Panc1 (cell line): ENCODE measurements at places on chromosomes 2 and 18.

GRCh38 chr18:12041561-12041960 is 52.1 kb upstream of the ANKRD62 start:
- no peak for DNase-seq

DNA sequence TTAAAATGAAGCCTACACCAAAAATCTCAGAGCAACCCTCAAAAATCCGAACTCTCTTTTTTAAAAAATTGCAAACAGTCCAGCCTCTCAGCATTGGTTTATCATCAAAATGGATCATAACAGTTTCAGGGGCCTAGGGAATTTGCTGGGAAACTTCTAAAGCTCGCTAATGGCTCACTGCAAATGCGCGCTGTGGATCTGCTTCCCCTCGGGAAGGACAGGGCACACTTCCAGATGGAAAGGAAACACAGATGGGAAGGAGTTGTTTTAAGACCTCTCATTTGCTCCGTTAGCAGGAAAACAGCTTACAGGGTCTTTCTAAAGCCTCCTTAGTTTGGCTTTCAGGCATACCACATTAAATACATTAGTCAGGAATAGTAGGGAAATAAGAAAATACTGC is 27.2 kb downstream of the FECH start:
- DNase-seq = no peak

DNA sequence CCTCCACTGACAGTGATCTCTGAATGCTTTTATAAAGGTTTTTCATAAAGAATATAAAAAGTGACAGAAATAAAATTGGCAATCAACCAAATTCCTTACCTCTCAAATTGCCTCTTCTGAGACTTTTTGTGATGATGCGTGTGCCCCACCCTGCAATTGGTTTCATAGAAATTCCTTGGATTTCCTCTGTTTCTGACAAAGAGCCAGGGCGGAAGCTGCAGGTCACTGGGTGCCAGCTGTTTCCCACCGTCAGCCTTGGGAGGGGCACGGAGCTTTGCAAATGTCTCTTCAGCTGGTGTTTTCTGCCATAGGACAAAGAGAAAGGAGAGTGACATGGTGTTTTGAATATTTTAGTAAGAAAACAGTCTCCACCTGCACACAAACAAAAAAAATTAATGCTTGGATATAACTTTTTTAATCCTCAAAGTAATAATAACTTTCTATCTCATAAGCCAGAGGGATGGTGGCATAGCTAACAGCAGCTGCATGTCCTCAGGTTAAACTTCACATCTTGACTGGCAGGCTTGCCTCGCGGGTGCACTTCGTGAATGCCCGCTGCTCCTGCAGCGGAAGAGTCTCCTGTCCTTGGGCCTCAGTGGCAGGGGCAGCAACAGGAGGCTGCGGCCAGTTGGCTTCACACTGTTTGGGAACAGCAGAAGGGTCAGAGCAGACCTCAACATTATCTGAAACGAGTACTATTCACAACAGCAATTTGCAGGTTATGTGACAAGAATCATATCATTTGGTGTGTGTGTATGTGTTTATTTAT is 24.7 kb downstream of the AGAP1 start:
- no peak for DNase-seq

- DNase-seq = no peak
These were observed 87.3 kb upstream of the LDLRAD4 start for GRCh38 chr18:13131283-13131682.

- DNase-seq = no peak
These were observed 36.6 kb downstream of the TMEM177 start for GRCh38 chr2:119715409-119716283.

GRCh38 chr2:239600650-239601049 is 199.8 kb upstream of the HDAC4 start:
- no peak for DNase-seq

DNA sequence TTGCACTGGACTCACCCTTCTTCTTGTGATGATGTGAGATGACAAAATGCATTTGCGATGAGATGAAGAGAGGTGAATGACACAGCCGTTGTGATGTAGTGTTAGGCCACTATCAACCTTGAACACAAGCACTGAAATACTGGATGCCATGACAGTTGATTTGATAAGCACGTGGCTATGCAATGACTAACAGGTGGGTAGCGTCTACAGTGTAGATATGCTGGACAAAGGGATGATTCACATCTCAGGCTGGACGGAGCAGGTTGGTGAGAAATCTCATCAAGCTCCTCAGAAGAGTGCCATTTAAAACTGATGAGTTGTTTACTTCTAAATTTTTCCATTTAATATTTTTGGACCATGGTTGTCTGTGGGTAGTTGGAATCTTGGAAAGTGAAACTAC is 375.8 kb upstream of the LYPD1 start:
- DNase-seq = no peak

DNA sequence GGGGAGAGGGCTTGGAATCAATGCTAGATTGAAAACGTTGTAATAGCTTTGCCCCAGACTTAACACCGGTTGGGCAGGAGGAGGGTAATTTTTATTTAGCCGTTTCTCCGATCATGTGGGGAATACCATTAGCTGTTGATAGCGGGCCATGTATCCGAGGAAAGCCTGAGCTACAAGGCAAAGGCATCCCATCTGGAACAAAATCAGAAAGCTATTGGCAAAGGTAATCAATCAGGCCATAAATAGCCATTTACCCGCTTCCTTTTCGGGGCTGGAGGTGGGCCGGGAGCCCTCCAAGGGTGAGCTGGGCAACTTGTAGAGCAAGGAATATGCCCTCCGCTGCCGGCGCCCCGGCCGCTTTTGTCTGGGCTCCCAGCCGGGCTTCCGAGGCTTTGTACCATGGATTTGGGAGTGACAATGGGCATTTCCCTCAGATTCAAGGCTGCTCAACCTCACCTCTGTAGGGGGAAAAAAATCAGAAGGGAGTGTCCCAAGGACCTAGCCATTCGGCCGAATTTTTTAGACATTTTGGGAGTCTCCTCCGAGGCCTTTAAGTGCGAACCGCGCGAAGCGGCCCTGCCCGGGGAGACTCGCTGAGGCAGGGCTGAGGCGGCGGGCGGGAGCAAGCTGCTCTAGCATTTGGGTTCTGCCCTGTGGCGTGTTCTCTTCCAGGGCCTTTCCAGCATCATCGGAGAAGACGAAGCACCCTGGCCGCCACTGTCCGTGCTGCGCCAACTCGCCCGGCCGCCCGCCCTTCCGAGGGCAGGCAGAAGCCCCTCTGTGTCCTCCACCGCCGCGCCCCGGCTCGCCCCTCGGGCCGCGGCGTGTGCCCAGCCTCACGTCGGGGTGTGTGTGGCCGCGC is 1.1 kb upstream of the HOXD9 start:
- no peak for DNase-seq

DNA sequence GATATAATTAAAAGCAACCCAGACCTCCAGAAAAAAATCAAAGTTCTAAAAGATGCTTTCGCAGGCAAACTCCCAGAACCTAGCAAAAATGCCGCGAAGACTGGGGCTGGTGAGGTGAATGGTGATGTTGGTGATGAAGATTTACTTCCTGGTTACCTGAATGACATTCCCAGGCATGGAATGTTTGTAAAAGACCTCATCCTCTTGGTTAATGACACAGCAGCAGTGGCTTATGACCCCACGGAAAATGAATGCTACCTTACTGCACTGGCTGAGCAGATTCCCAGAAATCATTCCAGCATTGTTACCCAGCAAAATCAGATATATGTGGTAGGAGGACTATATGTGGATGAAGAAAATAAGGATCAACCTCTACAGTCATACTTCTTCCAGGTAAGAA is 994 bp downstream of the KLHL41 start:
- no peak for DNase-seq

DNA sequence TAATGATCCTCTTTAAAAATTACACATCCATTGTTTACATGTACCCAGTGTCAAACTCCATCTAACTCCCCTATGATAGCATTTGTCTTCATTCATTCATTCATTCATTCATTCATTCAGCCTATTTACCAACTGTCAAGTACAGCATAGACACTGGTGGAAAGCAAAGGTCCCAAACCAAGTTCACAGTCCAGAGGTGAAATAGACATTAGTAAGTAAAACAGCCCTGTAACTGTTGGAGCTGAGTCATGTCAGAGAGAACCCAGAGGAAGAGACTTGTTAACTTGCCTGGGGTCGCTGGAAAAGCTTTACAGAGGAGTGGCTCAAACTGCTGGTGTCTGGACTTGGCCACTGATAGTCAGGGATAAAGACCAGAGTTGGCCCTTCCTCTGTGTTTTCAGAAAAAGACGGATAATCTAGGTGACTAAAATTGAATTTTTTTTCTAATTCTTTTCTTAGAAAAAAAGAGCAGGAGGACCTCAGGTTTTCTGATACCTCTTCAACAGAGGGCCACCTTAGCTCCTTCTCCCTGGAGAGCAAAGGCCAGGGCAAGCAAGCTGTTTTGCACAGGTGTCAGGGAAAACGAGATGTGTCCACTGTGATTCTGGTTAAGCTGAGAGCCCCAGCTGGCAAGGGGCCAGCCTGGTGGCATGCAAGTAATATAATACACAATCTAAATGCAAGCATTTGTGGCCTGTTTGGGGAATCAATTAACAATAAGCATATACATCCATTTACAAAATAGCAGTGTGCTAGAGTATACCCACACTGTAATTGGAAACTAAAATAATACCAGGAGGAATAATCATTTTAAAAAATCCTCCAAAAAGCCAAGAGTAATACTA is 96.7 kb upstream of the SLC14A2 start:
- DNase-seq = no peak

DNA sequence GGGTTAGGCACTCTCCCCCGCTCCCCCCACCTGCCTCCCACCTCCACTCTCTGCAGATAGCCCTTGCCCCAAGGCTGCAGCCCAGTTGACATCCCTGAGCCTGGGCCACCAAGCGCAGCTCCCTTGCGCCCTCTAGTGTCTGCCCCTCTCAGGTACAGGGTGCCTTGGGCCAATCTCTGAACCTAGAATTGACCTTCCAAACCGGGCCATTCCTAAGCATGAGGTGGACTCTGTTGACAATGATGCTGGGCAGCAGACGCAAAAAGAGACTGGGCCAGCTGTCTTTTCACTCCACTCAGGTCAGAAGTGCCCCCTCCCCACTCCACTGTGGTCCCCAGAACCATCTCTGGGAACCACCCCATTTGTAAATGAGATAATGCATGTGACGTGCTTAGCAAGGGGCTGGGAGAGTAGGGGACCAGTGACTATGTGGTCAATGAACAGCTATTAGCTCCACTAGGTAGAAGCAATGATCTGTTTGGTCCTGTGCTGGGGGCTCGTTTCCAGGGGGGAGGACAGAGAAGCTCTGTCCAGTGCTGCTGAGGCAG is 43.3 kb upstream of the PLB1 start:
- peak; percentile 54 for DNase-seq

- DNase-seq = no peak
These were observed 154.5 kb downstream of the ZFP36L2 start for GRCh38 chr2:43071599-43072550.

DNA sequence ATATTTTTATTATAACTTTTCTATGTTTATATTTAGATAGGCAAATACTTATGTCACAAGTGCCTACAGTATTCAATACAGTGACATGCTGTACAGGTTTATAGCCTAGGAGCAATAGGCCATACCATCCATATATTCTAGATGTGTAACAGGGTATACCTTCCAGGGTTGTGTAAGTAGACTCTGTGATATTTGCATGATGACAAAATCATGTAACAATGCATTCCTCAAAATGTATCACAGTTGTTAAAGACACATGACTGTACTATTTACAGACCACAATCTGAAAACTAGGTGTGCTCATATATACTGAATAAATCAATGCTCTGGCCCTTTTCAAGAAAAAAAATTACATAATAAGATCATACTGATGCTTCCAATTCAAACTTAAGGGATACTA is 433.2 kb upstream of the RGPD4 start:
- peak; percentile 17 for DNase-seq

DNA sequence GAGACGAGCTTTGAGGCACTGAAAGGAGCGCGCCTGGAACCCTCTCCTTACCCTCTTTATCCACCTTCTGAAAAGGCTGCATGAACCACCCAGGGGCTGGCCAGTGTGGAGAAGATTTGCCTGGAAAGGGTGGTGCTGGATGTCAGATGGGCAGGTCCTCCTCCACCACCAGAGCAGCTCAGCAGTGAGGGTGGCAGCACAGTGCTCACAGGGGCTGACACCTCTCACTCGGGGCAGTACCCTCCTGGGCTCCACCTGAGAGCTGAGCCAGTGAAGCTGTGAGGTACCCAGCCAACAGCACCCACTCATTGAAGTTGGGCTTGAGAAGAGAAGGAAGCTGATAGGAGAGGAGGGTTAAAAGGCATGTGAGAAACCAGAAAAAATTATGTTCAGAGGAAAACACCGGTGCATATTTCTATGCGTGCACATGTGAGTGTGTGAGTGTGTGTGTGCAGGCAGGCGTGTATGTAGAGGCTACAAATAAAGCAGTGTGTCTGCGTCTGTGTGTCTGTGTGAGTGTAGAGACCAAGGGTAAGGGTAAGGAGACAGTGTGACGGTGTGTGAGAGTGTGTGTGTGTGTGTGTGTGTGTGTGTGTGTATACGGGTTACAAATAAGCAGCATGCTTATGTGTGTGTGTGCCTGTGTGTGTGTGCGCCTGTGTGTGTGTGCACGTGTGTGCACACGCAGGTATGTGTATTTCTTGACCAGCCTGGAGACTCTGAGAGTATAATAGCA is 40.7 kb downstream of the TEX44 start:
- DNase-seq = no peak

DNA sequence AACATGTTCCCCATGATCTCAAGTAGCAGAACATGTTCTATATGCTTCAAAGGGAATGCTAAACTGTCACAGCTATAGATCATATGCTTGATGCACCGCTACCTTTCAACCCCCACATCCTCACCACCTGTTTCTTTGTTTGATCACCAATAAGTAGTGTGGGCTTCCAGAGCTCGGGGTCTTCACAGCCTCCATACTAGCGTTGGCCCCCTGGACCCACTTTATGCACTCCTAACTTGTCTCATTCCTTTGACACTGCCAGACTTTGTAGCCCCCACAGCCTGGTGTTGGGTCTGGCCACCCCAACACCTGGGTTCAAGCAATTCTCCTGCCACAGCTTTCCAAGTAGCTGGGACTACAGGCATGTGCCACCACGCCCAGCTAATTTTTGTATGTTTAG is 11.6 kb upstream of the RBM44 start:
- no peak for DNase-seq

DNA sequence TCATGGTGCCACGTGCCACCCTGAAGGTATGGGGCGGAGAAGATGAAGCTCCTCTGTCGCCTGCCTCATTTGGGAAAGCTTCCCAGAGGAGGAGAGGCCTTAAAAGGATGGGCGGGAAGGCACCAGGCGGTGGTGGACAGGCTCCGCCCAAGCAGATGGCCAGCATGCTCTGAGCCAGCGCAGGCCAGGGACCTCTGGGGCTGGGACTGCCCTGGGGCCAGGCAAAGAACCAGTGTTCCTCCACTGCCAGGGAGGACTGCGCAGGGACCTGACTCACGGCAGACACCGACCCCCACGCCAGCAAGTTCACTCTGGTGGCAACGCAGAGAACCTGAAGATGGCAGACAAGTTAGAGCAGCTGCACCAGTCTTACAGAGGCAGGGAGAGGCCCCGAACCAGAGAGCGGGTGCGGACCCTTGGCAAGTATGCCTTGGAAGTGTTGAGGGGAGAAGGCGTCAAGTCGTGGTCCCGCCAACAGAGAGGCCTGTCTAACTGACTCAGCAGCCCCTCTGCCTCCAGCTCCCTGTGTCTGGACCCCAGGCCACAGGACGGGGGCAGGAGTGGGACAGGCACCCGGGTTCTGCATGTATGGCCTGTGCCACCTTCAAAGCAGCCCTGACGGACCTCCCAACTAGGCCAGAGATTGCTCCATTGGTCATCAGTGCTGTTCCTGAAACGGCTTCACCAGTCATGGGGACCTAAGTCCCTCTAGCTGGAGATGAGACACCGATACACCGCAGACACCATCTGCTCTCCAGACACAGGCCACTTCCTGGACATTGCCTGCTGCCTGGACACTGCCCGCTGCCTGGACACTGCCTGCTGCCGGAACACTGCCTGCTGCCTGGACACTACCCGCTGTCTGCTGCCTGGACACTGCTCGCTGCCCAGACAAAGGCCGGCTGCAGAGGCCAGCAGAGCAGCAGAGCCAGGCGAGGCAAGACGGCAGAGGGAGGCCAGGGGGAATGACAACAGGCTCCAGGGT is 124.7 kb downstream of the HDAC4 start:
- no peak for DNase-seq
